ENCODE measurements at places on chromosomes 1 and 21. TPM values are rescaled to one million over a fixed set of nuclear protein-coding genes. Genes with fewer than 3 reads are reported as not detected.

The LRRC53 gene
- total RNA-seq: not detected

The BTBD8 gene
- total RNA-seq: 2.1 TPM

The TAF5L gene
- 24.2 TPM for total RNA-seq

DNA sequence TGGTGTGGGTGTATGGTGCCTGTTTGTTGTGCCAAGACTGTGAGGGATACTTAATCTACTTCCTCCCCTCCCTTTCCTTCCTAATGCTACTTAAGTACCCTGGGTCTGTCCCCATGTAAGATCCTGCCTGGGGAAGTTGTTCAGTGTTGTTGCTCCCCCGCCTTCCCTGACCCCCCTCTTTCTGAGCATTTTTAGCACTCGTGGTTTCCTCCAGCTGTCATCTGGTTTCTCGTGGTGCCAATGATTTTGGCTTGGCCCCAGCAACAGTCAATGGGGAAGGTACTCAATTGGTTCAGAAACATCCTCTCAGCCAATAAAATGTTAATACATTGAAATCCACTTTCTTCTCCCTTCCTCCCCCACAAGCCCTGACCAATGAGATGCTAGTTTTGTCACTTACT, 8.0 kb upstream of the B4GALT3 start:
- no peaks in the 10 kb centered on the region for H3K27me3 ChIP-seq
- DNase-seq: no peak
- no peak overlapping the region for H3K4me3 ChIP-seq
- no peaks in the 10 kb centered on the region for H3K36me3 ChIP-seq
- H3K4me1 ChIP-seq: peaks cover 15% of the 10 kb centered on the region
- H3K27ac ChIP-seq: no peak overlapping the region

DNA sequence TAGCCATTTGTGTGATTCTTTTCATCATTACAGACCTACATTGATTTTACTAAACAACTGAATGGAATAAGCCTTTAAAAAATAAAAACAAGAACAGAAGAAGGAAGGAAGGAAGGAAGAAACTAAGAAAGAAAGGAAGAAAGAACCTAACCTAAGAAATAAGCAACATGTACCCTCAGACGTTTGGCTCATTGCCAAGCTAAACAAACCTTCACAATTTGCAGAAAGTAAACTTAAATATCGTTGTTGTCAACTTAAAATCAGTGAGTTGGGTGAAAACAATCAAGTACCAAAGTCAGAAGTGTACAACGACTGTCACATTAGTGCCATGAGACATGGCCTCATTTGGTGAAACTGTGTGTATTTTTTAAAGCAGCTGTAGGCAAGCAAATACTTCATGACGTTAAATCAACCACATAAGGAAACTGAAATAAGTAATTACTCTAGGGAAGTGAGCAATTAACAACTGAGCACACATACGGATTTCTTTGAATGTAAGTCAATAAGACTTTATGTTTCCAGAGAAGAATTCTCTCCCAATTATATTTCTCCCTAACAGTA, 313.1 kb upstream of the TMPRSS15 start:
- peaks cover 7% of the 10 kb centered on the region for H3K4me1 ChIP-seq
- H3K27ac ChIP-seq: no peak overlapping the region
- no peaks in the 10 kb centered on the region for H3K27me3 ChIP-seq
- H3K4me3 ChIP-seq: no peak overlapping the region
- DNase-seq: peak; percentile 50
- no peaks in the 10 kb centered on the region for H3K36me3 ChIP-seq

- H3K27ac ChIP-seq: no peak overlapping the region
- peaks cover 57% of the 10 kb centered on the region for H3K27me3 ChIP-seq
- no peak for DNase-seq
- H3K36me3 ChIP-seq: no peaks in the 10 kb centered on the region
Observed at GRCh38 chr1:219834314-219834917, 93.9 kb downstream of the SLC30A10 start.

DNA sequence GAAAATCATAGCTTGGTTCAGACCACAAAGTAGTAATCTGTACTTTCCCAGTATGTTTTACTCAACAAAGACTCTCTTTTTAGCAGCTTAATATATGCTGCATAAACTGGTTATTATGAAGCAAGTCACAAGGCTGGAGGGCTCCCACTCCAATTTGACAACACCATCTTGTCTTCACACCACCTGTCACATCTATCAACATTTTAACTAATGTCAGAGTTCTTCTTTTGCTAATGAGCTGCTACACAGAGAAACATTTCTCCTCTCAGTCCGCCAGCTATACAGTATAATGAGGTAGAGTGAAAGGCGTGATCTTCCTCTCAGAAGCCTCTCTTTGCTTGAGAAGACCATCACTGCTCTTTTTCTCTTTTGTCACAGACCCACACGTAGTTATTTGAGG, 230.1 kb downstream of the BARHL2 start:
- H3K36me3 ChIP-seq: no peaks in the 10 kb centered on the region
- no peak overlapping the region for H3K27ac ChIP-seq
- H3K4me3 ChIP-seq: no peak overlapping the region
- DNase-seq: no peak
- H3K4me1 ChIP-seq: no peaks in the 10 kb centered on the region

DNA sequence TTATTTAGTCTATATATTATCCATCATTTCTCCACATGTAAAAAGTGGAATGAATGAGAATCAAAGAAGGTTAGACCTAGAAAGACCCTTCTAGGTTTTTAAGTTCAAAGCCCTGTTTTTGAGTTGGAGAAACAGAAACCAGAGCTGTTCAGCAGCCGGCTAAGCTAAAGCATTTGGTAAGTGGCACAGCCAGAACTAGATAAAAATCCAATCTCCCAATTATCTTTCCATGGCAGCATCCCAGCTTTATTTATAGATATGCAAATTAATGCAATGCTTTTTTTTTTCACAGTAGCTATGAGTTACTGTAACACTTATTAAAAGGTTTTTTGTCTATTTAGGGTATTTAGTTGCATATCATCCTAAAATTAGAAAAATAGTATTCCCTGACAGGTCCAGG, 85.1 kb downstream of the NIBAN1 start:
- H3K4me1 ChIP-seq: peaks cover 19% of the 10 kb centered on the region
- H3K27me3 ChIP-seq: no peaks in the 10 kb centered on the region
- H3K36me3 ChIP-seq: no peaks in the 10 kb centered on the region

GRCh38 chr21:41295721-41296254, 20.8 kb upstream of the FAM3B start:
- no peak for DNase-seq
- H3K4me1 ChIP-seq: no peaks in the 10 kb centered on the region

All from PC-3 (cell line).